ENCODE measurements at places on chromosomes 6 and 20. TPM values are rescaled to one million over a fixed set of nuclear protein-coding genes. Genes with fewer than 3 reads are reported as not detected.

- no peak overlapping the region for H3K27ac ChIP-seq
- H3K36me3 ChIP-seq = no peaks in the 10 kb centered on the region
- H3K4me3 ChIP-seq = no peak overlapping the region
- no peak for DNase-seq
These were observed 82.7 kb downstream of the UST start for GRCh38 chr6:148829415-148830101.

The SOX12 gene
- total RNA-seq = 13.3 TPM

The OR12D3 gene
- total RNA-seq = not detected

The PEX7 gene
- 6.1 TPM for total RNA-seq

GRCh38 chr6:151566557-151566956 lies 72.7 kb downstream of the CCDC170 start:
- no peak overlapping the region for H3K27ac ChIP-seq
- DNase-seq = no peak
- no peak overlapping the region for H3K4me3 ChIP-seq
- H3K36me3 ChIP-seq = peaks cover 3% of the 10 kb centered on the region
- H3K4me1 ChIP-seq = peaks cover 2% of the 10 kb centered on the region

- H3K4me1 ChIP-seq = peaks cover 4% of the 10 kb centered on the region
- no peak overlapping the region for H3K4me3 ChIP-seq
- peaks cover 15% of the 10 kb centered on the region for H3K27me3 ChIP-seq
- no peak overlapping the region for H3K27ac ChIP-seq
- DNase-seq = no peak
These were observed 4.8 kb upstream of the MUC22 start for GRCh38 chr6:31005249-31006020.

DNA sequence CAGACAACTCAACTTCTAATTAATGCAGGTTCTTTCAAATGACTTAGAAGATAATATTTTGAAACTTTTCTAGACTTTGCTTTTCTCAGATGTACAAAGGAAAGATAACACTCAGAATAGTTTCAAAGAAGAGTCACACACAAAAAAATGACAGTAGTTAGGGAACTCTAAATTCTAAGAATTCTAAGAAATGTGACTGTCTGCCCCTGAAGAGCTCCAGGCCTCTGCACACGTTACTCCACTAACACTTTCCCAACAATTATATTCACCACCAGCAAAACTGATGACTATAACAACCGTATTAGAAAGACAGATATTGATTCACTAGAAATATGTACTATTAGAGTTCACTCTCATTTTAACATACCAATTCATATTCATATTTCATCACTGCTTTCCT lies 133.3 kb upstream of the SMLR1 start:
- H3K36me3 ChIP-seq = peaks cover 1% of the 10 kb centered on the region
- H3K27ac ChIP-seq = no peak overlapping the region
- H3K4me3 ChIP-seq = no peak overlapping the region

- no peak overlapping the region for H3K27ac ChIP-seq
- no peaks in the 10 kb centered on the region for H3K36me3 ChIP-seq
- no peak overlapping the region for H3K4me3 ChIP-seq
- no peaks in the 10 kb centered on the region for H3K4me1 ChIP-seq
- no peak for DNase-seq
These were observed 71.8 kb upstream of the NNAT start for GRCh38 chr20:37449276-37449675.

The KIAA1755 gene
- not detected for total RNA-seq

GRCh38 chr20:6533761-6534479 lies 233.6 kb upstream of the BMP2 start:
- H3K4me1 ChIP-seq = no peaks in the 10 kb centered on the region
- H3K27ac ChIP-seq = no peak overlapping the region
- no peak overlapping the region for H3K4me3 ChIP-seq
